Common myeloid progenitor, CD34-positive (primary cell): ENCODE measurements at places on chromosomes 12 and 14.

DNA sequence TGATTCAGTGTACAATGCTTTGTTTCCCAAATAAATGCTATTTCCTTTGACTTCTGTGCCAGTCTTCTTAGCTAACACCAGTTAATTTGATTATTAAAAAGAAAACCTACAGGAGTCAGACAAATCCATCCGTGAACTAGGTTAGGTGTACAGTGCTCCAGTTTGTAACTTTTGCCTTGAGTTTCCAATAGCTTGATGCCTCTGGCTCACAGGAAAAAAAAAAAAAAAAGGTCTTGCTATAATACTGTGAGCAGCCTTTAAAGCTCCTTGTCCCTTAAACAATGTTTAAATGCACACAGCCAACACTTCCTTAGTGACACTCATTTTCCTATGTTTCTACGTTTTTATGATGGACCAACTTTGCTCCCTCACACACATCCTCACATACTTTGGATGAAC, 71.8 kb upstream of the TMX1 start:
- no peak for DNase-seq

- DNase-seq: peak; percentile 15
Observed at GRCh38 chr12:24012528-24012927, 63.1 kb upstream of the SOX5 start.

GRCh38 chr14:24712374-24712773, 78.4 kb upstream of the GZMB start:
- no peak for DNase-seq

DNA sequence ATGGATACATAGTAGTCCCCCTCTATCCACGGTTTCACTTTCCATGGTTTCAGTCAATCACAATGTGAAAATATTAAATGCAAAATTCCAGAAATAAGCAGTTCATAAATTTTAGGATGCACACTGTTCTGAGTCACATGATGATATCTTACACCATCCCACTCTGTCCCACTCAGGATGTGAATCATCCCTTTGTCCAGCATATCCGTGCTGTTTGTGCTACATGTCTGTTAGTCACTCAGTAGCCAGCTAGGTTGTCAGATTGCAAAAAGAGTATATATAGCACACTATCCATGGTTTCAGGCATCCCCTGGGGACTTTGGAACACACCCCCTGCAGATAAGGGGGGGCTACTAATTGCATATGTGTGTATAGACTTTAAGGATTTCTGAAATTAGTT, 8.1 kb upstream of the NAA30 start:
- no peak for DNase-seq

GRCh38 chr12:115964626-115965025, 312.9 kb downstream of the MED13L start:
- no peak for DNase-seq

GRCh38 chr14:73492670-73493069, 1.9 kb downstream of the RIOX1 start:
- no peak for DNase-seq

- DNase-seq: no peak
Observed at GRCh38 chr12:123914726-123915333, 57.8 kb downstream of the CCDC92 start.

- DNase-seq: no peak
Observed at GRCh38 chr12:15446807-15447206, 124.5 kb downstream of the PTPRO start.

DNA sequence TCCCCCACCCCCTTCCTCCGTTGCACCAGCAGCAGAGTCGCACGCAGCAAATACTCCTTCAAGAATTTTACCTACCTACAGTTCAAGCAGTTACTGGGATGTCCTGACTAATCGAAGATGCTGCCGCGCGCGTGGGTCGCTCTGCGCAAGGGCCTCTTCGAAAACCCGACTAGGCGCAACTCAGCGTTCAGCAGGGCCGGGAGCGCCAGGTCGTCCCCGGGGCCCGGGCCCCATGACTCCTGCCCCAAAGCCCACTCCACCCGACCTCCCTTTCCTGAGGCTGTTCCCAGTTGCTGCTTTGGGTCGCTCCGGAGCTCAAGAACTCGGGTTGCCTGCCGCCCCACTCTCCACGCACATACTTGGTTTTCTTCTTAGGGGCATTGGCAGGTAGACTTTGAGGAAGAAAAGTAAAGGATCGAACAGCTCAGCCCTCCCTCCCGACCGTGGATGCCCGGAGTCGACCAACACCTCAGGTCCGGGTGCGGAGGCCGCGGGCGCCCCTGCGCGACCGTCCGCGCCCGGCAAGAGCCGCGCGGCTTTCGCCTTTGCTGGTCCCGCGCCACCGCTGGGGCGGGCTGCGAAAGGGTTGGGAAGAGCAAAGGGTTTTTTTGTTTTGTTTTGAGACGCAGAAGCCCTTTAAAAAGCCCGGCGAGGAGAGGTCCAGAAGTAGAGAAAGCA, 1.9 kb downstream of the BMP4 start:
- peak; percentile 77 for DNase-seq

DNA sequence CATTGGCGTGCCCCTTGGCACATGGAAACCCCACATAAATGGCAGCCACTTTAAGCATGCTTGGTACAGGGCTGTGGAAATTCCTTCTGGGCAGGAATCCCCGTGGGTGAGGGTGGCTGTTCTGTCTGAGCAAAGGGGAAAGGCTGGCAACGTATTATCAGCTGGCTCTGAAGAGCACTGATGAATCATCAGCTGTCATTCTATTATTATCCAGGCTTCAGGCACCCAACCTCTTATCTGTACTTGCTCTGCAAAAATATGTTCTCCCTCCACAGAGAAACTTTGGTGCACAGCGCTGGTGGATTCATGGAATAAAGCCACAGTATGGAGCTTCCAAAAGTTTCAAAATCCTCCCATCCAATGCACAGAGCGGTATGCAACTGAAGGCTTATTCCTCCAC, 167.1 kb downstream of the TBX5 start:
- no peak for DNase-seq

GRCh38 chr14:102630881-102631280, 38.4 kb downstream of the RCOR1 start:
- DNase-seq: no peak

DNA sequence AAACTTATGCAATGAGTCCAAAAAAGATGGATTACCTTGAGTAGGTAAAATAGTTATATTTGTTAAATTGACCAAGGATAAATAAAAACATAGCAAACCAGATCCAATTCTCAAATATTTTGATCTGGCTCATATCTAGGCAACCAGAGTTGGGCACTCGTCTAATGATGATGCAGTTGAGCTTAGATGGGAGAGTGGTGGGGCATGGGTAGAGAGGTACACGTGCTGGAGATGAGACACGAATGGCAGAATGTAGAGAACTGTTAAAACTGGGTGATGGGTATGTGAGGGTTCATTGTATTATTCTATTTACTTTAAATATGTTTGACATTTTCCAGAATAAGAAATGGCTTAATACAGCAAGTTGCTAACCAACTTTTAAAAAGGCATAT, 7.6 kb upstream of the RNF34 start:
- no peak for DNase-seq

- no peak for DNase-seq
Observed at GRCh38 chr14:28589792-28590191, 176.8 kb upstream of the FOXG1 start.

GRCh38 chr14:103711516-103712431, 3.5 kb downstream of the XRCC3 start:
- DNase-seq: no peak

- no peak for DNase-seq
Observed at GRCh38 chr14:78834766-78835451, 664.7 kb downstream of the NRXN3 start.

GRCh38 chr14:24595073-24595808, 14.2 kb downstream of the GZMH start:
- DNase-seq: no peak

DNA sequence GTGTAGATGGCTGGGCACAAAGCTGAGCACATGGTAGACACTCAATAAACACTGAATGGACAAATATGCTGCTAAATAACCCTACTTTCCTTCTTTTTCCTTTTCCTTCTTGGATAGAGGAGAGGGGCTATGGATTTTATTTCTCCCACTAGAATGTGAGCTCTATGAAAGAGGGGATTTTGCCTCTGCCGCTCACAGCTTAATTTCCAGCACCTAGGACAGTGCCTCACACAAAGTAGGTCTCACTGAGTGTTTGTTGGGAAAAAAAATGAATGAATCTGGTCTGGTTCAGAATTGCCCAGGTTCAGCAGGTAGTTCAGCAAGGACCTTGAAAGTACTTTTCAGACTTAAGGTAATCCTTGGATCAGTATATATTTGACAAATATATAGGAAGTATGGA, 65.5 kb downstream of the WSCD2 start:
- no peak for DNase-seq

- DNase-seq: peak; percentile 17
Observed at GRCh38 chr14:50676814-50677516, 8.9 kb upstream of the SAV1 start.

DNA sequence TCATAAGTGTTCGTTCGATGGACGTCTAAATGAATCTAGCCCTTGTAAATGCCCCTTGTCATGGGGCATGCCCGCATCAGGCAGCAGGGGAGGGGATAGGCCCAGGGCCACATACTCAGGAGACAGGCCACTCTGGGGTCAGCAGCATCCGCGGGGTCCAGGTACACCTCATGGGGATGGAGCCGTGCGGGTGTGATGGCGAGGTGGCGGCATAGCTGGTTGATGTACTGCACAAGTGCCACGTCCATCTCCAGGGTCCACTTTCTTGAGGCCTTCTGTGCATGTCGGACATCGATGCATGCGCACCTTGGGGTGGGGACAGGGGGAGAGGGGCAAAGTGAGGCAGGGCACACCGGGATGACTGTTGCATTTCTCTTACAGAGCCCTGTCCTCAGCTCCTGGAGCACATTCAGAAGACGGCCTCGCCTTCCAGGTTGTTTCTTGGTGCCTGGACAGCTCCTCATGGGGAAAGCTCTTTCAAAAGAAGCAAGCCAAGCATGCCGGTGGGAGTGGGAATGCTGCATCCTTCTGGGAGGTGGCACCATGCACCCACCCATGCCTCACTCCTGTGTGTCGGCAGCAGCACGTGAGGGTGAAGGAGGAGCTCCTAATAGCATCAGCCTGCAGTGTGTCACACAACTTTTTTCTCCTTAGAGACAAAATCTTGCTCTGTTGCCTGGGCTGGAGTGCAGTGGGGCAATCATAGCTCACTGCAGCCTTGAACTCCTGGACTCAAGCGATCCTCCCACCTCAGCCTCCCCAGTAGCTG, 47.4 kb downstream of the TRAFD1 start:
- no peak for DNase-seq

DNA sequence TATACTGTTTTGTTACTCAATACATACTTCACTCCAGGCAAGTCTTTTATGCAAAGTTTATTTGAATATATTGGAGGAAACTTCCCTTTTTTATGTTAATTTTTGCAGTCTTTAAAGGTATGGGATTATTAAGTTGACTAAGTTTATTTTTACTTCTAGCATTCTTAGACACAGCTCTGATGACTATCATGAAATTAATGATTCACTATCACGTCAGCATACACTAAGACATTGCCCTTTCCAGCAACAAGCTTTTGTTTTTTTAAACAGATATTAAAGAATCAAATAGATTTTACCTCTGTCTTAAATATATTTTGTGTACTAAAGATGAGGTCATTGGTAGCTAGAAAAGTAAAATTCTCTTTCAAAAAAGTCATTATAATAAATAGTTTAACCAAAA, 52.1 kb downstream of the DERA start:
- DNase-seq: no peak

GRCh38 chr14:65731933-65732506, 319.5 kb downstream of the FUT8 start:
- no peak for DNase-seq

GRCh38 chr12:116673681-116674111, 64.2 kb downstream of the SPRING1 start:
- no peak for DNase-seq

DNA sequence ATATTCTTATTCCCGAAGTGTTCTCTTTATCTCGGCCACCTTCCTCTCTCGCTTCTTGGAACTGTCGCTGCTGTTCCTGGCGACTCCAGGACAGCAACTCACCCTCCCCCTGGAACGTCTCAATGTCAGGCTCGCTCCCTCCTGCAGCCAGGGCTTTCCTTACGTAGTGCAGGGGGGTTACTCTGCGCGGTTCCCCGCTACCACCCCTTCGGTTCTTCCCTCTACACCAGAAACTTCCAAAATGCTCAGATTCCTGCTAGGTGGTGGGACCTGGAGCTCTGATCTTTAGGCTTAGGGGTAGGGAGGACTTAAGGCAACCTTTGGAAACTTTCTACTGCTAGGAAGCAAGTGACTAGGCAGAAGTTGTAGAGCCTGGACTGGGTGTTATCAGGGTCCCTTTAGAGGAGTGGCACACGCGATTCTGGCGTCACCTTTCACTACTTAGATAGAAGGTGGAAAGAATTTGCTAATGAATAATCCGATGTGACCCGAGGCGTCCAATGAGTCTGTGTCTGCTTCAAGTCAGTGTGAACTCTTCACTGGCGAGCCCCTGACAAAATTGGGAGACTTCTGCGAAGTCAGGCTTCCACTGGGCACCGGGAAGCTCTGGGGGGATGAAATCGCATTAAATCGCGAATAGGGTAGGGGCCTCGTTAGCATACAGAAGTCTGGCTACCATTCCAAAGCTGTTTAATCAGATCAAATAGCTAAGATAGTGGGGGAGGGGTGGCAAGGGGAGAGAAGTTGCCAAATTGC, 900 bp upstream of the DPF3 start:
- no peak for DNase-seq

GRCh38 chr12:65277994-65278575, 398 bp upstream of the MSRB3 start:
- no peak for DNase-seq

GRCh38 chr12:120468325-120468820, 1.2 kb downstream of the SRSF9 start:
- DNase-seq: no peak

DNA sequence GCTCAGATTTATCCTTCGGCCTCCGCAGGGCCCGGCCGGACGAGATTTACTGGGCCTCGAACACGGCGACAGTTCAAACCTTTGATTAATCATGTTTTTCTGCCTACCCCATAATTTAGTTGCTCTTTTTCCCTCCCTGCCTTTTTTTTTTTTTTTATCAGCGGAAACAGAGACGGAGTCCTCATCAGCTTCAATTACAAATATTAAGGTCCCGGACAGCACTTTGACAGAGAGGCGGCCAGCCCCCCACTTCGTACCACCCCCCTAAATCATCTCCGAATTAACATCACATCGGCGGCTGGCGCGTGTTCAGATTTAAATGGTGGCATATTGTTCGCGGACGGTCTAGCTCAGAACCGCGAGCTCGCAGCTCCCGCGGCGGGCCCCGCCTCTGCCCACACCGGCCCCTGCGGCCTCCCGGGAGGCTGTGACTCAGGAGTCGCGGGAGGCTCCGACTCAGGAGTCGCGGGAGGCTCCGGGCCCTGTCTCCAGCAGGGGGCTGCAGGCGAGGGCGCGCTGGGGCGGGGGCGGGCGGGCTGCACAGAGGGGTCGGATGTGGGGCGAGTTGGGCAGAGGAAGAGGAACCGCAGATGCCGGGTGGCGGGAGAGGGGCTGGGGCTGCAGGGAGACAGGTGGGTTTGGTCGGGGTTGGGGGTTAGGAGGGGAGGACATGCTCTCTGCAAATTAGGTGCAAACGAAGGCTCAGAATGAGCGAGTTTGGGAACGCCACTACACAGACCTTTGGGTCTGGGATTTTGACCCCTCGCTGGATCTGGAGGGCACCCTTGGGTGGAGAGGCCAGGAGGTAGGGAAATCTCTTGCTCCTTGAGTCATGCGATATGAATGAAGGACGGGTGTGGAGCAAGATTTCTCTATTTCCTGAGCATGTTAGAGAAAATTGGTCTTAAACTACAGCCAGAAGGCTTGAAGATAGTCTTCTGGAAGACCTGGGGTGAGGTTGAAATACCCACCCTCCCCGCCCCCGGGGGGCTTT, 19.6 kb upstream of the ATP5MC2 start:
- DNase-seq: peak; percentile 64
